ENCODE measurements at places on chromosomes 7 and 10.
A peak's percentile ranks its signal among the peaks of the same experiment; 100 is the strongest.

DNA sequence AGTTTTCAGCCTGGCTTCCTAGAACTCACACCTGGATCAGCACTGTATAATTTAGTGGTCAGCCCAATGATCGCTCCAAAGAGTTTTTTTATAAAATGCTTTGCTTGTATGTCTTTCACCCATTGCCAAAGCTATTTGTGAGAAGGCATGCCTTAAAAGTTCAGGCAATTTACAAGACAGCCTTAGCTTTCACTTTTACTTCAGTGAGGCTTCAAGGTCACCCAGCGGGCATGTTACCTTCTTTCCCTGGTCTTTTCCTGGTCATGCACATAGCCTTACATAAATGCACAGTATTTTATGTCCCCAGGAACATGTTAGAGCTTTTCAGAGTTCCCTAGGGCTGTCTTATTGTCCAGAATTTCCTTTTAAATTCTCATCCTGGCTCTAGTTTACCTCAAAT is 179.9 kb upstream of the TMEM72 start:
- no peak for DNase-seq

GRCh38 chr7:75953431-75953830 is 38.5 kb downstream of the POR start:
- DNase-seq: no peak

GRCh38 chr10:79196470-79197461 is 128.0 kb downstream of the ZMIZ1 start:
- peak; percentile 42 for DNase-seq

DNA sequence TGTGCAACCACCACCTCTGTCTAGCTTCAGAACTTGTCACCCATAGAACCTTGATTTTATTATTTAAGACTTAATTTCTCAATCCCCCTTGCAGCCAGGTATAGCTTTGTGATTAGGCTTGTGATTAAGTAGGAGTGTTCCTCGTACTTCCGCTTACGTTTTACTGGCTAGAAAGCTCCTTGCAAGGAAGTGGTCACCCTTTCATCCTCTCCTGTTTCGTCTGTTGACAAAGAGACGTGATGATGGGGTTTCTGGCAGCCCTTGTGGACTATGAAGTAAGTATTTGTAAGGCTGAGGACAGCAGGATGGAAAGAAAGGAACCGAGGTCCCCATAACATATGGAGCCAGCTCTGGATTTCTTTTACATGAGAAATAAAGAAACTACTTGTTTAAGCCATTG is 86.5 kb upstream of the KDM7A start:
- DNase-seq: no peak

GRCh38 chr7:111173990-111174389 is 83.1 kb downstream of the LRRN3 start:
- DNase-seq: no peak

- DNase-seq: no peak
Observed at GRCh38 chr7:10908600-10908999, 65.1 kb upstream of the PHF14 start.

DNA sequence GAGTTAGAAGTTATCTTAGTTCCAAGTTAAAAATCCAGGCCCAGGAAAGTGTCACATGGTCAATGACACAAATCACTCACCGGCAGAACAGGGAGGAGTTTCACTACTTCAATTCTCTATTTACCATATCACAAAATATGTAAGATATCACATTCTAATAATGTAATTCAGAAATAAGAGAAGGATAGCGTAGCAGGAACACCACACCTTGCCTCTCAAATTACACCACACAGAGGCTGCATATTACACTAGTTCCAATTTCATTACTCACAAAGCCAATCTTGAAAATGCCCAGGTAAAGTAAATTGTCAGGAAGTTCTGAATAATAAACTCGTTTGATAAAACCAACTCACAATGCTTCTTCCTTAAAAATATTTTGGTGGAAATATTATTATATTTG is 169.2 kb downstream of the CTTNBP2 start:
- no peak for DNase-seq

DNA sequence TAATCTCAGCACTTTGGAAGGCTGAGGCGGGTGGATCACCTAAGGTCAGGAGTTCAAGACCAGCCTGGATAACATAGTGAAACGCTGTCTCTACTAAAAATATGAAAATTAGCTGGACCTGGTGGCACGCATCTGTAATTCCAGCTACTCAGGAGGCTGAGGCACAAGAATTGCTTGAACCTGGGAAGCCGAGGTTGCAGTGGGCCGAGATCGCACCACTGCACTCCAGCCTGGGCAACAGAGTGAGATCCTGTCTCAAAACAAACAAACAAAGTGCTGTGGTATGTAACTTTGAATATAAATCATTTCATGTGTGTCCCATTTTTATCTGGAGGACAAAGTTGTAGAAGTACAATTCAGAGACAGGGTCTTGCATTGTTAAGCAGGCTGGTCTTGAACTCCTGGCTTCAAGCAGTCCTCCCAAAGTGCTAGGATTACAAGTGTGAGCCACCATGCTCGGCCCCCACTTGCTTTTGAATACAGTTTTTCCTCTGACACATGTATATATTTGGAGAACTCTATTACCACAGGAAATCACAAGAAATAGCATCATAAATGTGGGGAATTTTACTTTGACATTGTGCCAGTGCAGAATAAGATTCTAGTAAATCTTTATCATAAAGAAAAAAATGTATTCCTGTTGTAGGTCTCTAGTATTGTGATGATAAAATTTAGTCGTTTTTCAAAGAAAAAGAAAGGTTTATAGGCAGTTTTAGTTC is 32.6 kb downstream of the PTPN12 start:
- DNase-seq: no peak

DNA sequence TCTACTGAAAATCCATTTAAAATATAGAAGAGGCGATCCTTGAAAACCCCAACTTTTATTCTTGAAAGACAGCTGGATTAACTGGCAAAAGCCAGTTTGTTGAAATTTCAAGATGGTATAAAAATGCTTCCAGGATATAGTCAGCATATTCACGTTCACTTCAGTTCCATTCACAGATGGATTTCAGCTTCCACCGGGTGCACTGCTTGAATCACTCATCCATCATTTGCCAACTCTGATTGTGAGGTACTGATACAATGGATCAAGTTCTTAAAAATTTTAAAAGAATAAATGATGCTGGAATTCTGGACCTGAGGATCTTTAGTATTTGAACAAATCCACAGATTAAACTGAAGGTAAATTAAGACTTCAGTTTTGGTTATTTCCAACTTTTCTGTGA is 2.4 kb downstream of the PURB start:
- DNase-seq: no peak
